ENCODE measurements at places on chromosomes 6 and 20.

- no peak for DNase-seq
Observed at GRCh38 chr6:43268355-43268700, 25.0 kb downstream of the TTBK1 start.

GRCh38 chr6:47456536-47456975 lies 21.0 kb upstream of the CD2AP start:
- DNase-seq, result no peak

DNA sequence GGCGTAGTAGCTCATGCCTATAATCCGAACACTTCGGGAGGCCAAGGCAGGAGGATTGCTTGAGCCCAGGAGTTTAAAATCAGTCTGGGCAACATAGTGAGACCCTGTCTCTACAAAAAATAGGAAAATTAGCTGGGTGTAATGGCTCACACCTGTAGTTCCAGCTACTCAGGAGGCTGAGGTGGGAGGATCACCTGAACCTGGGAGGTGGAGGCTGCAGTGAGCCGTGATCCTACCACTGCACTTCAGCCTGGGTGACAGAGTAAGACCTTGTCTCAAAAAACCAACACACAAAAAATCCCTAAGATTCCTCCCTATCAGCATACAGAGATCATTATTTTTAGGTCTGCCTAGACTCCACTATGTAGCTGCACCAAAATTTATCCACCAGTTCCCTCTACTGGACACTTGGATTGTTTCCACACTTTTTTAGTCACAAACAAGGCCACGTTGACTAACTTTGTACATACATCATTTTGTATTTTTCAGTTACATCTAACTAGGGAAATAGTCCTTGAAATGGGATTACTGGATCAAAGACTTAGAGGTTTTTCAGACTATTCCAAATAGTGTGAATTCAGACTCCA lies 3.6 kb upstream of the PHF1 start:
- no peak for DNase-seq

DNA sequence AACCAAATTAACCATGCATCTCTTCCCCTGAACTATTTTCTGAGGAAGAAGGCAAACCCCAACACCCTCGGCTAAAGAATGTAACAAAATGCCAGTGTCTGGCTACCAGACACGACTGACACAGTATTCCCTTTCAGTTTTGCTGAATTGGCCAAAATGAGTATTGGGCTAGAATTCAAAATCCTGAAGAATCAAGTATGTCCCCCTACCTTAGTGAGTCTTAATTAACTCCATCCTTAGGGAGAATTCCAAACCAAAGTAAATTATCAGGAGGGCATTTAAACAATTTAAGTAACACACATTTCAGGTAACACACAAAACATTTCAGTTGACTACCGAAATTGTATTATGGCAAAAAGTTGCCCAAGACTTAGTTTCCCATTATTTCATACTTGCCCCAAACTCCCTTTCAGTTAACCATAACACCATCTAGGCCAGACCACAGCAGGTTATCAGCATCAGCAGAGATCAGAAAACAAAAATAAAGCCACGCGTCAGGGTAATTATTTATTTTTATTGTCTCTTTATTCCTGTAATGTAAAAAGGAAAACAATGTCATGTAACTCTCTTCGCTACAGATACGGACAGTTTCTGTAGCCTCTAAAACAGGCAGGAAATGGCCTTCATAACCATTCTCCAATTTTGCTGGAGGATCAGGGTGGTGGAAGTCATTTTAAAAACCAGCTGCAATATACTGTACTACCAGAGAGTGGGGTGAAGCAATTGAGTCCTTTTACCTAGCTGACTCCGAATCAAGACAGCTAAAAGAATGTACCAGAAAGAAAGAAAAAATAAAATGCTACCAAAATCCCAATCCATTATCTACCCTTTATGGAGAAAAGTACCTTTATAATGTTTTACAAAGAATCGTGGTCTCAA lies 1.9 kb downstream of the SNX5 start:
- no peak for DNase-seq

- no peak for DNase-seq
Observed at GRCh38 chr20:46494077-46494476, 19.3 kb downstream of the ZNF334 start.
